ENCODE measurements at places on chromosomes 1 and 21.

DNA sequence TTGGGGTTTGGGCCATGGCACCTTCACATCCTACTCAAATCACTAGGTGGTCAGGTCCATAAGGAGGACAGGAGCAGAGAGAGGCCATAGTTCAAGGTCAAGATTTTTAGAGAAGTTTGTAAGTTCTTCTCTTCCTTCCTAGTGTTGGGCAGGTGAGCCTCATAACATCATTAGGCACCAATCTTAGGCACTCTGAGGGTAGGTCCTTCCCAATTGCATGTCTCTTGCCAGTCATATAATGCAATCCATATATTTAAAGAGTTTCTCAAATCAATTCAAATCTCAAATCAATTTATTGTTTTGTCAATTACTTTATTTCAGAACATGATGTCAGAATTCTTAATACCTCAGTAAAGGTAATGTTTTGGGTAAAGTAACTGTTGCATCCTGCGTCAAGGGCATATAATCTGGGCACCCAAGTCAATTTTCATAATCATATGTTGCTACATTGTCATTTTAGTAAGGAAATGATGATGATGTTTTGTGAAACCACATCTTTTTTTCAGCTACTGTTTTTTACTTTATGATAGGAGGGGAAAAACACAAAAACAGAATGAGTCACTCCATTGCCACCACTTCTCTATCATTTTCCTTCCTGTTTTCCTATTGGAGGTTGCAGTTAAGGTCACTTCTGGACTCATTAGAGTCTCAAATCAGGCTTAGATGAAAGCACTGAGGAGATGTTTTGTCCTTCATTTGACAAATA is 122.7 kb downstream of the UCHL5 start:
- no peak for DNase-seq

DNA sequence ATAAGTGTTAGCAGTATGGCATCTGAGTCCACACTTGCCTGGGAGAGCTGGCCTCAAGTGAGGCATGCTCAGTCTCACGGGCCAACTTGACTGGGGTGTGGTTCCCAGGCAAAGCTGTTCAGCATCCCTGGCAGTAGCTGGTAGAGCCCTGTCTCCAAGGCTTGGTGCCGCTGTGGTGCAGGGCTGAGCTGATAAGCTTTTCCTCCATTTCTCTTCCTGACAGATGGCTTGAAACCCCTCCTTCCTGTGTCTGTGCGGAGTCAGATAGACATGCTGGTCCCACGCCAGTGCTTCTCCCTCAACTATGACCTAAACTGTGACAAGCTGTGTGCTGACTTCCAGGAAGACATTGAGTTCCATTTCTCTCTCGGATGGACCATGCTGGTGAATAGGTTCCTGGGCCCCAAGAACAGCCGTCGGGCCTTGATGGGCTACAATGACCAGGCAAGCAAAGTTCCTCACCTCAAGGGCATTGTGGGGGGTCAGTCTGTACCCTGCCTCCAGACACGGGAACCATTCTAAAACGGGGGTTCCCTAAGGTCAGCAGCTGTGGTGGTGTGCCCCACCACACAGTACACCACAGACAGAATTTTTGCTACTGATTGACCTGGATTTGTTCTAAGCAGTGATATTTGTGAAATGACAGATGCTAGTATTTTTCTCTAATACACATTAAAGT is 13.7 kb upstream of the MIIP start:
- no peak for DNase-seq

DNA sequence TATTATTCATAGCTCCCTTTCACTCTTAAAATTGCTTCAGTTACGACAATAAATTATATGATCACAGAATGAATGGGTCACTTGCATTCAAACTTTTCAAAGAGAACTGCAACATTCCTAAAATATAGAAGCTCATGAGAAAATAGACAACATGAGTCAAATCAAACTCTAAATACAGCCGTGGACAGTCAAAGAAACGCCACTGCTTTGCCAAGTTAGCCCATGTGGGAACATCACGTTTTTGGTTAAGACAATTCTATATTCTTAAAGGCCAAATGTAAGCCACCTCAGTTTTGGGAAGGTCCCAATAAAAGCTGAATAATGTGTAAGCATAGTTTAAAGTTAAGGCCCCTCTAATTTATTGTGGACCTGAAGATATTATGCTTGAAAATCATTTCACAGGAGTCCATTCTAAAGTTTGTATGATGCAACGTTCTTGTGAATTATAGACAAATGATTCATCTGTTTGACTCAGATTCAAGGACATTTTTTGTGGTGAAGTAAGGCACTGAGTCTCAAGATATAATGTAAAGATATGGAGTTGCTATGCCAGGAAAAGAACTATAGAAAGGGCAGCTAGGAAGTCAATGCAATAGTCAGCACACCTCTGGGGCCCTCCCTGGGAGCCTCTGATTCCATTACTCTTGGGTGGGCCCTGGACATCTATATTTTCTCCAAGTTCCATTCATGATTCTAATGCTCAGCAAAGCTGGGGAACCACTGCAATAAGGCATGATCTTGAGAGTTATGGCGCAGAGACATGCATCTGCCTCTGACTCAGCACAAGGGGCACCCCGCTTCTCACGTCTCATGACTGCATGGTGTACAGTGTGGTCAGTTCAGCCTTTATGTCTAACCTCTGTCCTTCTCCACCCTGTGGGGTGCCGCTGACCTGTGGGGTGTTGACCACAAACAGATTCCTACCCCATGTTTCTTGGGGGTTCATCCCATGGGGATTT is 33.9 kb downstream of the ETS2 start:
- DNase-seq = no peak

- no peak for DNase-seq
Observed at GRCh38 chr1:178543290-178543607, 30.3 kb downstream of the TEX35 start.

- DNase-seq = no peak
Observed at GRCh38 chr1:222821239-222821638, 6.4 kb downstream of the DISP1 start.

DNA sequence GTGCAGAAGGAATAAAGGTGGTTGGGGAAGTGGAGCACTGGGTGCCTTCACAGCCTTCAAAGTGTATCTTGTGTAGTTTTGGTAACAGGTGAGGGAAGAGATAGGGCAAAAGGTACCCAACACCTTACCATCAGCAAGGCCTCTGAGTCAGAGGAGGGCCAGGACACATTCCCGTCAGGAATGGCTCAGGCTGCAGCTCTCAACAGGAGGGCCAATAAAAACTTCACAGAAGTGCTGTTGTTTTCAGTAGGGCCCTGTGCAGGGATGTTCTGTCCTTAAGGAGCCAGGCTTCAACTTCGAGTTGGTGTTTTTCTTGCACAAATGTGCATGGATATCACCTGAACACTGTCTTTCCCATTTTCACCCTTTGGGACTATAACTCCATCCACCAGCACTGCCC is 333.4 kb downstream of the ASTN1 start:
- DNase-seq = no peak

GRCh38 chr1:41851589-41851988 is 67.1 kb downstream of the HIVEP3 start:
- DNase-seq = no peak

DNA sequence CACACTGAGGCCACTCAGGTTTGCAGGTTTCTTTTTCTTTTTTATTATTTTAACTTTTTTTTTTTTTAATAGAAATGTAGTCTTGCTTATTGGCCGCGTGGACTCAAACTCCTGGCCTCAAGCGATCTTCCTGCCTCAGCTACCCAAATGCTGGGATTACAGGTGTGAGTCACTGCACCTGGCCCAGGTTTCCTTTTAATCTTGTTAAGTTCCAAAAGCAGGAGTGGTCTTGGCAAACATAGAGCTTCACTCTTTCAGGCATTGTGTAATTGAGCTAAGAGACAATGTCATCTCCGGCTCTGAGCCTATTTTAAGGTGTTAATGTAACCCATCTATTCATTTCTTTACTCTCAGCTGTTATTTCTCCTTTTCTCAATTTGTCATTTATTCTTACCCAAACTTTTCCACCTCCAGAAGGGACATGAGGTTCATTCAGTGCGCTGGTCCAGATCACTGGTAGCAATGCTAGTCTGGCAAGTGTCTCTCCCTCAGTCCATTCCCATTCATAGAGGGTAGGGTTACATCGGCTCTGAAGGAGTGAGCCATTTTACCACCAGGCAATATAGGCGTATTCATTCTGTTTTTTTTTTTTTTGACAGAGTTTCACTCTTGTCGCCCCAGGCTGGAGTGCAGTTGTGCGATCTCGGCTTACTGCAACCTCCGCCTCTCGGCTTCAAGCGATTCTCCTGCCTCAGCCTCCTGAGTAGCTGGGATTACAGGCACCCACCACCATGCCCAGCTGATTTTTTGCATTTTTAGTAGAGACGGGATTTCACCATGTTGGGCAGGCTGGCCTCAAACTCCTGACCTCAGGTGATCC is 11.3 kb upstream of the MFSD2A start:
- no peak for DNase-seq

GRCh38 chr1:206686478-206687249 is 2.0 kb downstream of the MAPKAPK2 start:
- no peak for DNase-seq

GRCh38 chr1:59391212-59392179 is 94.6 kb downstream of the FGGY start:
- DNase-seq = no peak

DNA sequence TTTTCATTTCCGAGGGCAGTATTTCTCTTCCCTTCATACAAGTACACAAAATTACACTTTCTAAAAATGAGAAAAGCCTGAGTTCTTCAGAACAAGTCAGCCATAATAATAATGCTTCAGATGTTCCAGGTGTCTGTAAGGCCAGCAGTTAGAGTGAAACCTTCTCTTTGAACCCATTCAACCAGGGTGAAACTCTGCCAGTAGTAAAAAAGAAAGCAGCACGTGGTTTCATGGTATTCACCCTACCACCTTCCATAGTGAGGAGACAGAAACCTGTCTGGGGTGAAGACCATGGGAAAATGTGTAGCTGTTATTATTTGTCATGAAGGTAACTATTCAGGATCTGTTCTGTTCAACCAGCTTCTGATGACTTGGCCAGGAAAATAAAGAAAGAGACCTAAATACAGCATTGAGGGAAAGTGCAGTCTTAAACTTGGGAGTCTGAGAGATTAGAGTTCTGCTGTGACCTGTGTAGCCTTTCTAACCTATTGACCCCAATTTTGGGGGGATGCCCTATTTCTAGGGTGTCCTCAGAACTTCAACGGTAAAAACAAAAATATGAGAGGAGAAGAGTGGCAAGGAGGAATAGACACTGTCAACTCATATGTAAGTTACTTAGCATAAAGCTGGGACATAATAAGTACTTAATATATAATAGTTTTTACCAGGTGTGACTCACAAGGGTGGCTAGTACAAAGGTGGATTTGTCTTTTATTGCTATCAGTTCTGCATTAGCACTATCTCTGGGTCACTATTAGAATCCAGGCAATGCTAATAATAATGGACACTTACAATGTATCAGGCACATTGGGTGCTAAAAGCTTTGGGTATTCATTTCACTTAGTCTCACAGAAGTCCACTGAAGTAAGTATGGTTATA is 70.0 kb upstream of the TNFSF4 start:
- no peak for DNase-seq

DNA sequence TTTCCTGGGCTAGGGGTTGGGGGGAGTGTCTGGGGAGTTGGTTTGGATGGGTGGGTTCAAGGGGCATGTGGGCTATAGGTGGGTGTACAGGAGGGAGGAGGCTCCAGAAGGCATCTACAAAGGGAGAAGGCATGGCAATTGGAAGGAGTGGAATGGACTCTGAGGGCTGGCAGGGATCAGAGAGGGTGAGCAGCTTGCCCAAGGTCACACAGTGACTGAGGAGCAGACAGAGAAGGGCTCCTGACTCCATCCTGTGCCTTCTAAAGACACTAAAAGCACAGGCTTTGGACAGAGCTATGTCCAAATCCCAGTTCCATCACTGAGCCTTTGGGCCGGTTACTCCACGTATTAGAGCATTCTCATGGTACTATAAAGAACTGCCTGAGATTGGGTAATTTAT is 151.8 kb downstream of the PTPRU start:
- no peak for DNase-seq

GRCh38 chr1:36178471-36179219 is 22.7 kb downstream of the MAP7D1 start:
- DNase-seq = no peak

GRCh38 chr1:162003061-162003829 is 20.4 kb downstream of the OLFML2B start:
- DNase-seq = no peak

DNA sequence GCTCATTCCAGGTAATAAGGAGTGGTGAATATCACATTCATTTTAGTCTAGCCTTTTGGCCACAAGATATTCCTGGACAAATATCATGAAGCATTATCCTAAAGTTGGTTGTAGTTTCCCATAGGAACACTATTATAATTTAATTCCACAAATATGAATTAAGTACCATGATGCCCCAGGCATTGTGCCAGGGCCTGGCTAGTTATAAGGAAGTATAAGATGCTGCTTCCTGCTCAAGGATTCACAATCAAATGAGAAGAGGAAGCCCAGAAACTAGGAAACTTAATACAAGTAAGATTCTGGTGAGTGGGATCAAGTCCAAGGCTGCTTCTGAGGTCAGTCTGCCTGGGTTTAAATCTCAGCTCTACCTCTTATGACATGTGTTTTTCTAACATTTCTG is 30.6 kb upstream of the ZP4 start:
- DNase-seq = no peak

GRCh38 chr1:88768187-88768586 is 84.1 kb downstream of the PKN2 start:
- no peak for DNase-seq

- no peak for DNase-seq
Observed at GRCh38 chr1:43924516-43924915, 9.1 kb upstream of the ARTN start.

- no peak for DNase-seq
Observed at GRCh38 chr1:113147826-113148225, 74.8 kb downstream of the LRIG2 start.

GRCh38 chr1:33367485-33368405 is 46.8 kb upstream of the A3GALT2 start:
- DNase-seq = no peak

GRCh38 chr1:33004613-33005012 is 32.1 kb downstream of the AK2 start:
- DNase-seq = no peak

DNA sequence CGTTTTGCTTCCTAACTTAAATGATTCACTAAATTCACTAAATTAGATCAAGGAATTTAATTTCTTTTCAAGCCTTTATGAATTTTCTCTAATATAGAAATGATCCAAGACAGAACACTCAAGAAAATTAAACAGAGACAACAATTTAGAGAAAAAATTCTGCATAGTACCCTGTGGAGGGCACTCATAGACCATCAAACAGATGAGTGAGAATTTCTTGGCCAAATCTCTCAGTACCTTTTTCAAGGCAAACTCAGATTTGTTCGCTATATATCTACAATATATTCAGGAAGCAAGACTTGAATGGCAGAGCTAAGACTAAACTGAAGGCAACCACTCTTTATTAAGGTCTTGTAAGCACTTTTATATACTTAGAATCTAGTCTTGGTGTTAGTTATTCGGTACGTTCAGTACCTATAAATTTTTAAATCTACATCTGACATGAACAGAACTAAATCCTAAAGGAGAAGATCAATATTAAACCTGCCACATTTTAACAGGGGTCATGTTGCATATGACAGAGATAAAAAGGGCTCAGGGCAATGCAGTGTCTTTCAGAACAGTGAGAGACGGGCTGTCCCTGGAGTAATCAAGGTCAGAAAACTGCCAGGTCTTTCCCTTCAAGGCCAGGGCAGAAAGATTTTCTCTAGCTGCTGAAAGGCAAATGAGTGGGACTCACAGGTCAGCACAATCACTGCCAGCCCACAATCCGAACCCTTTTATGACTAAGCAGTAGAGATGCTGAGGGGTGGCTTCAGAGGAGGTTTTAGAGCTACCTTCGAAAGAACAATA is 118.8 kb upstream of the TMPRSS15 start:
- DNase-seq = no peak

- no peak for DNase-seq
Observed at GRCh38 chr1:205267306-205267902, 39.7 kb downstream of the TMCC2 start.

GRCh38 chr1:109443476-109443875 is 17.2 kb upstream of the PSMA5 start:
- no peak for DNase-seq
